Thyroid gland (tissue), 4 donors: ENCODE measurements at places on chromosomes 1 and 21.

- peak; percentile 63 for DNase-seq
Measured at GRCh38 chr1:202807926-202808757, at the start of gene KDM5B. Gene KDM5B (minus strand): TSS chr1:202808421. CDS start chr1:202808305, 116 bp downstream.

GRCh38 chr1:187474336-187474735 is 645.6 kb downstream of the PLA2G4A start:
- DNase-seq: no peak

GRCh38 chr1:51488372-51489050 is 30.6 kb downstream of the EPS15 start:
- DNase-seq: peak; percentile 38

- no peak for DNase-seq
Measured at GRCh38 chr1:15212954-15213291, 34.1 kb upstream of the FHAD1 start.

DNA sequence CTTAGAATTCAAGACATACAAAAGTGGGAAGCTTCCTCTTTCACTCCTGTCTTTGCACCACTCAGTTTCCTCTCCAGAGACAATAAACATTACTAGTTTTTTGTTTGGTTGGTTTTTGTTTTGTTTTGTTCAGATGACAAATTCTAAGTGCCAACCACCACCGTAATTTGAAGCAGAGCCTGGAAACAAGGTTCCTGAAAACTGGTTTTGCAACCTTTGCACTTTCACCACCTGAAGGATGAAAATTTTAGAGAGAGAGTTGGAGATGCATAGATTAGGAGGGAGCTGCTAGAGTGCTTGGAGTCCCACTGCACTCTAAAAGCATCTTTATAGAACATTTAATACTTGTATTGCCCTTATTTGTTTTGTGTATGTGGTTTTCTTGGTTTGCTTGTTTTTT is 20.2 kb upstream of the MGST3 start:
- DNase-seq: no peak

GRCh38 chr1:184210031-184210430 is 158.5 kb downstream of the TSEN15 start:
- DNase-seq: peak; percentile 67

DNA sequence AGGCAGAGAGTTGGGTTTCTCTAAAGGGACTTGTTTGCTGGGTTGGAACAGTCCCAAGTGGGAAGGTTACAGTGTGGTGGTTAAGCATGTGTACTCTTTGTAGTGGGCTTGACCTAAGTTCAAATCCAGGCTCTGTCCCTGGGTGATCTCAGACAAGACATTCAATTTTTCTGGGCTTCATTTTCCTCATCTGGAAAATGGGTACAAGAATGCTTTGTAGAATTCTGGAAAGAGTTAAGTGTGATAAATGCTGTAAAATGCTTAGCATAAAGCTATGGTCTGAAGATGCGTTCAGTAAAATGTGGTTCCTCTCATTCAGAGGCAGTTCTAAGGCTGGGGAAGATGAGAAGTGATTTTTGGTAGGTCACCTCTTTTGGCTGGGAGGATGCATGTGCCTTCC is 805 bp downstream of the GRHL3 start:
- no peak for DNase-seq

GRCh38 chr1:236009857-236010256 is 55.0 kb downstream of the NID1 start:
- no peak for DNase-seq
